ENCODE measurements at places on chromosomes 2 and 18. TPM values are rescaled to one million over a fixed set of nuclear protein-coding genes. Genes with fewer than 3 reads are reported as not detected.

Gene TSPYL6
- not detected for polyA plus RNA-seq

GRCh38 chr18:2998644-2999043, 14.3 kb downstream of the LPIN2 start:
- H3K36me3 ChIP-seq: no peaks in the 10 kb centered on the region
- H3K4me1 ChIP-seq: no peaks in the 10 kb centered on the region
- H3K27ac ChIP-seq: peak overlapping the region; percentile 42

Gene DNAJC5G
- polyA plus RNA-seq: not detected

Gene ICOS
- polyA plus RNA-seq: not detected

DNA sequence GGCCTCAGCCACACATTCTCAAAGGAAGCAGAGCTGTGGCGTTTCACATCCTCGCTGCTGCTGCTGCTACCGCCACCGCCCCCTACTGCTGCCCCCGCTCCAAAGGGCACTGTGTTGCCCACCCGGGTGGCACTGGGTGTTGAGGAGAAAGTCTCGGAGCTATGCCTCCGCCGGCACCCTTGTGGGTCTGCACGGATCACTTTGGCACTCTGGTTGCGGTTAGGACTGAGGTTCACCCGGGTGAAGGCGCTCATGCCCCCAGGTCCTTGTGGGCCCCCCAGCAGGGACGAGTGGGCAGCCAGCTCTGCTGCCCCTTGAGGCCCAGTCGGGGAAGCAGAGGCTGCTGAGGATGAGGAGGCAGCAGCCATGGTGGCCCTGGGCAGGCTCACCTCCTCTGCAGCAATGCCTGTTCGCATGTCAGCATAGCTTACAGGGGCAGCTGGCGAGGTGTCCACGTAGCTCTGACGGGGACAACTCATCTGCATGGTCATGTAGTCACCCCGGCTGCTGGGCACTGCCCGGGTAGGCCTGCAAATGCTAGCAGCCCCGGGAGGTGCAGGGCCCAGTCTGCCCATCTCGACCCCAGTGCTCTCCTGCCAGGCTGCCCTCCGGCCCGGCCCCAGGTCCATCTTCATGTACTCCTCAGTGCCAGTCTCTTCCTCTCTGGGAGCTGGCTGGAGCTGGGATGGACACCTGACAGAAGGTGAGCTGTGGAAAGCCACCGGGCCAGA, 4.2 kb downstream of the IRS1 start:
- peaks cover 40% of the 10 kb centered on the region for H3K4me1 ChIP-seq
- peak overlapping the region; percentile 87 for H3K27ac ChIP-seq
- no peaks in the 10 kb centered on the region for H3K27me3 ChIP-seq
